Stimulated activated CD4-positive, alpha-beta T cell treated with anti-CD3 and anti-CD28 coated beads, TNF-alpha, amount 100 ng/mL, for 4 hours (primary cell): ENCODE measurements at places on chromosomes 1 and 21.

- DNase-seq: no peak
These were observed 1.4 kb upstream of the CFH start for GRCh38 chr1:196650403-196650802.

GRCh38 chr1:16289959-16290358 is 53.0 kb upstream of the CPLANE2 start:
- no peak for DNase-seq

GRCh38 chr1:149945206-149945605 is 8.5 kb upstream of the MTMR11 start:
- no peak for DNase-seq

- DNase-seq: no peak
These were observed 734 bp downstream of the CDK18 start for GRCh38 chr1:205505076-205505729.

- DNase-seq: no peak
These were observed 43.9 kb upstream of the ADGRL2 start for GRCh38 chr1:81756872-81757271.

DNA sequence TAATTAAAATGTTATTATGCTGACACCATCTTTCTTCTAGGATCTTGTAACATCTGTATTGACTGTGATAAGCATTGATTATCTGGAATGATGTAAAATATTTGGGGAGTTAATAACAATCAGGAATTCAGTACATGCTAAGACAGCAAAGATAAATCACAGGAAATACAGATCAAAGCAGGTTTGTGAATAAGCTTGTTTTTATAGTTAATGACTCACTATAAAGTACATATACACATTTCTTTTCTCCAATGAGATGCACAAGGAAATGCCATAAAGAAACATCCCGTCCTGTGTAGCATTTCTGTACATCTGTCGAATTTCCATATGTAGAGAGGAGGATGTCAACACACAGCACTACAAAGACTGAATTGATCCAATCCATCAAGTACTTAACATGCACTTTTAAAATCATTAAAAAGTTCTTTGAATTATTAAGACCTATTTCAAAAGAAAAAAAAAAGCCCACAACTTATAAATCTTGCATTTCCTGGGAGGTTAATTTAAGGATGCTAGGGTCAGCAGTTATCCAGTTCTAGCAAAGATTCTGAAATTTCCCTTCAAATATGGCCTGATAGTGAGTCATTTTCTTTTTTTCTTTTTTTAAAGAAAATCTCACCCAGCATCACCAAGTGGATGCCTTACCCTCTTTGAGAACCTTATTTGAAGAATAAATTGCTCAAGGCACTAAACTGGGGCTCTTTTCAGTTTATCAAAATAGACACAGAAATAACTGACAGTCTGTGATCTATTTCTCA is 243.2 kb upstream of the NR5A2 start:
- DNase-seq: no peak
